Forelimb muscle (tissue), 1 donor: ENCODE measurements at places on chromosomes 5 and 9. TPM values are rescaled to one million over a fixed set of nuclear protein-coding genes. Genes with fewer than 3 reads are reported as not detected.
A peak's percentile ranks its signal among the peaks of the same experiment; 100 is the strongest.

Gene DMRT2
- polyA plus RNA-seq: 33.7 TPM

Gene SPATA31A6
- not detected for polyA plus RNA-seq

- peak; percentile 60 for DNase-seq
Observed at GRCh38 chr9:37994639-37995347, 74.2 kb downstream of the SHB start.

DNA sequence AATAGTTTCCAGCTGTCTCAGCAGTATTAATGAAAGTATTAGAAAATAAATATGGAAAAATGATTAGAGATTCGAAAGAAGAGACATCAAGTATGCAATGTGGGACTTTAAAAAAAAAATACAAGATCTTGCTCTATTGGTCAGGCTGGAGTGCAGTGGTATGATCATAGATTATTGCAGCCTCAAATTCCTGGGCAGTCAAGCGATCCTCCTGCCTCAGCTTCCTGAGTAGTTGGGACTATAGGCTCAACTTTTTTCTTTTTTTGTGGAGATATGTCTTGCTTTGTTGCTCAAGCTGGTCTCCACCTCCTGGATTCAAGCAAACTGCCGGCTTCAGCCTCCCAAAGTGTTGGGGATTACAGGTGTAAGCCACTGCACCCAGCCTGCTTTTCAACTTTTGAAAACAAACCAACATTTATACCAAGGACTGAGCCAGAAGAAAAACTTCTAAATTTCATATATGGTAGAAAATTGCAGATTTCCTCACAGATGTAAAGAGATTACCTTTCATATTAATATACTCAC lies 323.1 kb downstream of the ADGRV1 start:
- DNase-seq: no peak

DNA sequence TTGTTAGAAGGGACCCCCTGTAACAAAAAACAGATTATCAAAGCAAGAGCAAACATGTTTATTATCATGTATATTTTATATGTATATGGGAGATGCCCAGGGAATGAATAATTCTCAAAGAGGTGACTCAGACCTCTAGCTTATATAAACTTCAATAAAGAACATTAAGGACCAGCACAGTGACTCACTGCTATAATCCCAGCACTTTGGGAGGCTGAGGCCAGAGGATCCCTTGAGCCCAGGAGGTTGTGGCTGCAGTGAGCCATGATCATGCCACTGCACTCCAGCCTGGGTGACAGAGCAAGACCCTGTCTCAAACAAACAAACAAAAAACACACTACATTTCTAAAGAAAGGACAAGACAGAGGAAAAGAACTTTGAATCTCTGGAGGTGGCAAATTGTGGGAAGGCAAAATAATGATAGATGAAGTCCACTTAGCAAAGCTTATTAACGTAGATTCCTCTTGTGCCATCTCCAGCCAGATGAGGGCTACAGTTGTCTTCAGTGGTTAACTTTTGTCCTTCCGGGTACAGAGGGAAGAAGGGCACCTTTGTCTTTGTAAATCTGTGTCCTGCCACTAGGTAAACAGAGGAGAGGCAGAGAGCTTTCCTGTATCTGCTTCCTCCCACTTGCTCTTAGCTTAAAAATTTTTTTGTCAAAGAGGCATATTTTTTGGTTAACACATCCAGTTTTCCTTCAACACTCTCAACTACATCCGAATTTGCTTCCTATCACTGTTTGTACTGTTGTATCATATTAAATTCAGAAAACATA lies 7.5 kb upstream of the RFK start:
- DNase-seq: no peak

DNA sequence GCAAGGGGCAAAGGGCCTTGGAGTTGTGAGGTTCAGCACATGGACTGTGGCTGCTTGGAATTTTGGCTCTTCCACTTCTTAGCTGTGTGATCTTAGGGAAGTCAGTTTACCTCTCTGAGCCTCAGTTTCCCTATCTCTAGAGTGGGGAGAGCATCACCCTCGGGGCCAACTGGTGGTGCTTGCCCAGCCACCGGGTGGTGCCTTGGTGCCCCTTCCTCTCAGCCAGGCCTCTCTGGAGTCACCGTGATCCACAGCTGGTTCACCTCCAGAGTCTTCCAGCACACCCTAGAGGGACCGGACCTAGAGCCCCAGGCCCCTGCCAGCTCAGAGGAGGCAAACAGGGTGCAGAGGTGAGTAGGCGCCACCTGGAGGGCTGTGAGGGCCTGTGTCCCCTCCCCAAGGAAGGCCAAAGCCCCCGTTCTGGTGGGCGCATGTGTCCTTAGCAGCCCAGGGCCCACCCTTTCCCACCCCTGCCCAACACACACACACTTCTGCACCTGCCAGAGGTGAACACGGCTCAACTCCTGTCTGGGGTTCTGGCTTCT lies 7.7 kb downstream of the ADGRD2 start:
- no peak for DNase-seq

- no peak for DNase-seq
Observed at GRCh38 chr9:97560851-97561250, 59.4 kb downstream of the TMOD1 start.
